Testis (tissue), 5 donors: ENCODE measurements at places on chromosomes 7 and 10. TPM values are rescaled to one million over a fixed set of nuclear protein-coding genes. Genes with fewer than 3 reads are reported as not detected.

The UFSP1 gene
- total RNA-seq = 3.0 TPM

The TEX47 gene
- total RNA-seq = 8.9 TPM

The PDE1C gene
- total RNA-seq = 7.6 TPM

The NFE2L3 gene
- 3.3 TPM for total RNA-seq

The IMMP2L gene
- 12.4 TPM for total RNA-seq

The GAD2 gene
- total RNA-seq = 2.2 TPM

The EVX1 gene
- 0.25 TPM for total RNA-seq

The COBL gene
- total RNA-seq = 14.8 TPM

The OR2A5 gene
- total RNA-seq = 0.43 TPM
